Erythroblast (primary cell): ENCODE measurements at places on chromosomes 16 and 17.

DNA sequence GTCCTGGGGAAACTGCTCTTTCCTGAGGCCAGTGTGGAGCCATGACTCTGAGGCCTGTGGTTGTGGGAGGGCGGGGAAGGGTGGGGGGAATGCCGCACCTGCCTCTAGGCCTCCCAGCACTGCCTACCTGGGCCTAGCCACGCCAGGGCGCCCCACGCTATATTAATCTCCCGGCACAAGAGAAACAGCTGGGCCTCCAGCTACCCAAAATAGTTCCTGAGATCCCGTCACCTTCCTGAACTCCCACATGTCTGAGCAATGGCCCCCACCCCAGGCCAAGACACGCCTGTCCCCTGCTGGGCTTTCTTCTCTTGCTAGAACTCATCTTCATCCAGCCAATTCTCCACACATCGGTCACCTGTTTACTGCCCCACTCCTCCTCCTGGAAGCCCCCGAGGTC, 13.0 kb upstream of the MTSS2 start:
- DNase-seq = no peak

DNA sequence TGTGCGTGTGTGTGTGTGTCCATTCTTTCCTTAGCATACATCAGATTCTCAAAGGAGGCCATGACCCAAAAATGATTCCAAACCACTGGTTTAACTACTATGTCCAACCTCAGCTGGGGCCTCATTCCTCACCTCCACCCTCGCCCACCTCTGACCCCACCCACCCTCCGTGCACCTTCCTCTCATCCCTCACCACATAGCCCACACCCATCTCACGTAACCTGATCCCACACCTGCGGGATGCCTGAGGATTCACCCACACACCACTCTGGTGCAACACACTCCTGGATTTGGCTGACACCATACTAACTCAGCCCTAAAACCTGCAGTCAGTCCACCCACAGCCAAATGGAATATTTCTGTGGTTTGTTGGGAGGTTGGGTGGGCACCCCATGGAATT, 3.3 kb upstream of the CSNK2A2 start:
- no peak for DNase-seq

- DNase-seq = no peak
Measured at GRCh38 chr16:72908362-72909167, 139.4 kb downstream of the ZFHX3 start.

- no peak for DNase-seq
Measured at GRCh38 chr17:47611372-47612350, 38.1 kb upstream of the KPNB1 start.

DNA sequence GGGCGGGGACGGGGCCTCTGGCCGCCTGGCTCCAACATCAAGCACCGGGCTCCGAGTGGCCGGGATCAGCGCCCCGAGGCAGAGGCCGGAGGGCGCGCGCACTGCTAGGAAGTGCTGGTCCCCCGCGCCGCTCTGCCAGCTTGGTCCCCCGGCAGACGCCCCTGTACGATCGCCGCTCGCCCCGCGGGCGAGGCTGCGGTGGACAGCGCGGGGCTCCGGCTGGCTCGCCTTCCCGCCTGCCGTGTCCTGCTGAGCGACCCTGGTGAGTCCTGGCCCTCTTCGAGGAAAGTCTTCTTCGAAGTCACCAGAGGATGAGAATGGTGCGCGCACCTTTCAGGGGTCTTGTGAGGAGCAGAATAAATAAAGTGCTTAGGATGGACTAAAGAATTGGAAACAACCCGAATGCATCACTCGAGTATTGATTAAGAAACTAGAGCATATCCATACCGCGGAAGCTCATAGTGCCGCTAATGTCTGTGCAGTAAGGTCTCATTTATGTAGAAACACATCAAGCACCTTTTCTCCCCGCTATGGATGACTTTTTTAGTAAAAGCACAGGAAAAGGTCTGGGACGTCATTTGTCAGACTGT, 392 bp downstream of the ZNF213 start:
- no peak for DNase-seq

DNA sequence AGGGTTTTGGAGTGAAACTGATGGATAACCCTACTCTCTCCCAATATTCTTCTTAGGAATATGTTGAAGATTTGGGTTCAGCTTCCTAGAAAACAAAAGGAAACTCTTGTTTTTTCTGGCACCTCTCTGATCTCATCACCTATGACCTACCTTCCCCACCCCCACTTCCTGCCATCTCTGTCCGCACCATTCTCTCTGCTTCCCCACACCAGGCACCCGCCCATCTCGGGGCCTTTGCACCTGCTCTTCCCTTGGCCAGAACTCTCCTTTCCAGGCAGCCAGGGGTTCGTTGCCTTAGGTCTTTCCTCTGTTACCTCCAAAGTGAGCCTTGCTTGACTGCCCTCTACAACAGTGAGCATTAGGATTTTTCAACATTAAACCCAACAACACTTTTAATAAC, 159.7 kb downstream of the IRX3 start:
- no peak for DNase-seq

- no peak for DNase-seq
Measured at GRCh38 chr17:5329784-5330557, 47.9 kb downstream of the RABEP1 start.

GRCh38 chr17:49515196-49515770, 20.2 kb downstream of the NGFR start:
- no peak for DNase-seq
